ENCODE measurements at places on chromosomes 5 and 9.

DNA sequence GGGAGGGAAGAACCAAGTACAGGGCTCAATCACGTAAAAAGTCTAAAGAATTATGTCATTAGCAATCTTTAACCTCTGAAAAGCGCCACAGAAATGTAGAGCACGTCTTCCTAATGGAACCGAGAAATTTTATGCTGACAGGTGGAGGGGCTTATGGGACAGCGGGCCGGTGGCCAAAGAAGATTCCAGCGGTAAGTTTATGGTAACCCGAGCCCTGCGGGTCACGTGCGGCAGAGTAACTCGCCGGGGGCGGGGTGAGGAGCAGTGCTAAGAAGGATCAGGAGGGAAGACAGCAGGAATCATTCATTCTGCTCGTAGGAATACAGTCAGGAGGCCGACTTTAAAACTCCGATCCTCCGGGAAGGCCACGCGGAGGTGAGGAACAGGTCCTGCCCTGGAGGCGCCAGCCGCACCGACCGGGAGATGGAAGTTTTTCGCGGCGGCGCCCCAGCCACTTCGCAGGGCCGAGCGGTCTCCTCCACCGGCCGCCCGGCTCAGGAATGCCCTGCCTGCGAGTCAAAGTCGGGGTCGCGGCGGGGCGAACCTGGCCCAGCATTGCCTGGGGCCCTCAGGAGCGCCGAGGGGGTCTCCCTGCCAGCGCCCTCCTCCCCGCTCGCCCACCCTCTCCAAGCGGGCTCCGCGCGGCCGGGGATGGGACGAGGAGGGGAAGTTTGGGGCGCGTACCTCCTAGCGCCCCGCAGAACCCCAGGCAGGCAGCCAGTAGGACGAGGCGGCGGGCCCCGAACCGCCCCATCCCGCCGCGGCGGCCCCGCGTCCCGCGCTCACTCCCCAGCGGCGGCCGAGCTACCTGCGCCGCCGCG is 101.8 kb downstream of the ESM1 start:
- peak; percentile 13 for DNase-seq

- DNase-seq, result no peak
Measured at GRCh38 chr5:148696187-148697036, 42.1 kb upstream of the HTR4 start.

DNA sequence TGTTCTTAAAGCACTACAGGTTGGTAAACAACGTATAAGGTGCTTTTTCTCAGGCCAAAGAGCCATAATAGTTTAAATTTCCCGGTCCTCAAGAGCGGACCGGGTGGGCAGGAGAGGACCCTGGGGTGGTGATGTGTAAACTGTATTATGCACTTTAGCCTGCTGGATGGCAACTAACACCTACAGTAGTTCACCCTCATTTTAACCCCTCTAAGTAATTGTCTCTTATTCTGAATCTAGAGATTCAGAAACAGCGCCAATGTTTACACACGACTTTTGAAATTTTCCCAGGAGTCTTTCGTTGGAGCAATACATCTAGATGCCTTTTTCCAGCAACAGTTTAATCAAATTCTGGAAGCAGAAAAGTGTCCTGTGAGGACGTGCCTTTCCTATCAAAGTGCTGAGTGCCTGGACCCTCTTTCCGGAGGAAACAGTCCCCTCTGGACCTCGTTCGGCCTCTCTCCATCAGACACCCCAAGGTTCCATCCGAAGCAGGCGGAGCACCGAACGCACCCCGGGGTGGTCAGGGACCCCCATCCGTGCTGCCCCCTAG is 676 bp upstream of the OCLN start:
- no peak for DNase-seq

- DNase-seq, result no peak
Measured at GRCh38 chr5:68049053-68049713, 166.4 kb upstream of the PIK3R1 start.

- DNase-seq, result no peak
Measured at GRCh38 chr5:111892949-111893348, 136.0 kb upstream of the NREP start.

DNA sequence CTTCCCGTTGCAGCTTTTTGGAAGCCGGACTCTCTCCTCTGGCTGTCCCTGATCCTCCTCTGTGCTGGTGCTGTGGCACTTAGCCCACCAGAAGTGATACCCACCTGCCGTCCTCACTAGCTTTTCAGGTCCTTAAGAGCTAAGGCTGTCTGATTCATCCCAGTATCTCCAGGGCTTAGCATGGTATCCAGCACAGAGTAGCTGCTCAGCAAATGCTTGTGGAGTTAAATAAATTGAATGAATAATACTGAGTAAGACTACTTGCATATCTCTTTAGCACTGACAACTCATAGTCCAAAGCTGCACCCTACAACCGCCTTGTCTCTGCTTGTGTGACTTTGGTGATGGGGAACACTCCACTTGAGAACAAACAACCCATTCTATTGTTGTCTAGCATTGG is 7.7 kb upstream of the XPA start:
- no peak for DNase-seq

DNA sequence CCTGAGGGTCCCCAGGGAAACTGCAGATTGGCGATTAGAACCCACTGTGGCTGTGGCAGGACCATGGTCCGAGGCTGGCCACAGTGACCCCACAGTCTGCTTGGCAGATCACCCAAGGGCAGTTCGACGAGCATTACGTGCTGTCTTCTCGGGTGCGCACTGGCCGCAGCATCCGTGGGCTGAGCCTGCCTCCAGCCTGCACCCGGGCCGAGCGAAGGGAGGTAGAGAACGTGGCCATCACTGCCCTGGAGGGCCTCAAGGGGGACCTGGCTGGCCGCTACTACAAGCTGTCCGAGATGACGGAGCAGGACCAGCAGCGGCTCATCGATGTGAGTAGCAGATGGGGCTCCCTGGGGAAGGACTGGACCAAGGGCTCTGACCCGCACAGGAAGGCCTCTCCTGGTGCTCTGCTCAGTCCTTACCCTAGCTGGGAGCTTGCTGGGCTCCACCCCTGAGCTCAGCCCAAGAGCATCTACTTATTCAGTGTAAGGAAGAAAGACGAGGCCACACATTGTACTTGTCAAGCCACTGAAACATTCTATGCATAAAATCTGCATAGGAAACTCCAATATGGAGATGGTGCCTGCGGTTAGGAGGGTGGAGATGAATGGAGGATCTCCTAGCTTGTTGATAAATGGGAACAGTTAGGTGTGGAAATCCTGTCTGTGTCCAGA is 21.9 kb downstream of the CKMT2 start:
- DNase-seq, result no peak

- DNase-seq, result no peak
Measured at GRCh38 chr9:14432666-14433350, 118.9 kb upstream of the NFIB start.

DNA sequence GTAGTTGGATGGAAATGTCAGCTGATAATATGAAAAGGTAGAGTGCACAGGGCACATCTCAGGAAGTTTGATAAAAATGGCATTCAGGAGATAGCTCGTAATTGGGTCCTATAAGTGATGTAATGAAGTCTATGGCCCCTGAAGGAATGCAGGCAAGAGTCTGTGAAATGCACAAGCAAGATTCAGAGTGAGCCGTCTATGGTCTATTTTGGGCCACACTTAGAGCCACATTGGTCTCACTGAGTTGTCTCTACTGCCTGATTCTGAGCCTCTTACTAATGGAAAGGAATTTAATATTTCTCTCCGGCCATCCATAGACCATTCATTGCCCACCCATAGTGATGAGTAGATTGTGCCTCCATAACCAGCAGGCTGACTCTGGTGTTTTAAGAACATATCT is 111.3 kb upstream of the KCNN2 start:
- DNase-seq, result no peak

DNA sequence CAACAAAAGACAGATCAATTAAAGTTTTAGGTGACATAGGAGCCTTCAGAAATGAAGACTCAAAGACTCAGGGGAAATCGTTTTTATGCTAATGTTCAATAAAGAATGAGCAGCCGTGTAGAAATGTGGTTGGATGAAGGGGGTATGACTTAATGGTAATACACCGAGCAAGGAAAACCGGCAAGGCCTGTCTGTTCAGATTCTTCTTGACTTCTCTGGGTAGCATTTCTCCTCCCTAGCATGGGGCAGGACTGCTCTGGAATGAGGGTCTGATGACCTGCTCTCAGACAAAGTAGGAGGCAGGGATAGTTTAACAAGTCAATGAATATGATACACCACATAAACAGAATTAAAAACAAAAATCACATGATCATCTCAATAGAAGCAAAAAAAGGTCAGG is 487.4 kb downstream of the ZNF608 start:
- no peak for DNase-seq

DNA sequence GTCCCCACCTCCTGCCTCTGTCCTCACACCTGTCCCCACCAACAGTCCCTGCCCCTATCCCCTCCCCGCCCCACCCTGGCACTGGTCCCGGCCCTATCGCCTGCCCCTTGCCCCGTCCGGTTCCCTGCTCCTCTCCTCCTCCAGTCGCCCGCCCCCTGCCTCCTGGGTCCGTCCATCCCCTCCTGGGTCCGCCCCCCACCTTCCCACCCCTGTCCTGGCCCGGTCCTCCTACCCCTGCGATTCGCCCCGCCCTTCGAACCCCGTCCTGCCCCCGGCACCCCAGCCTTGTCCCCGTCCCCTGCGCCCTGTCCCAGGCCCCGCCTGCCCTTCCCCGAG is 372 bp downstream of the EDF1 start:
- no peak for DNase-seq

DNA sequence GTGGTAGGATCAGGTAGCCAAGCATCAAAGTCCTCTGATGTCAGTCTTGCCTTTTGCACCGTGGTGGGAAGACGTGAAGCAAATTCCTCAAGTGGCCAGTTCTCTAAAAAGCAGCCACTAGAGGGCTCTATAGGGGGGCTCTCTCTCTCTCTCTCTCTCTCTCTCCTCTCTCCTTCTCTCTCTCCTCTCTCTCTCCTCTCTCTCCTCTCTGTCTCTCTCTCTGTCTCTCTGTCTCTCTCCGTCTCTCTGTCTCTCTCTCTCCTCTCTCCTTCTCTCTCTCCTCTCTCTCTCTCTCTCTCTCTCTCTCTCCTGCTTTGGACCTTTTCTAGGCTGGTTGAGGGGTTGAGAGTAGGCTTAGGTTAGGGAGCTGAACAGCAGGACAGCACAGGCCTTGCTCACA is 13.9 kb upstream of the OSMR start:
- DNase-seq, result no peak

- no peak for DNase-seq
Measured at GRCh38 chr9:133456409-133456808, 3.4 kb upstream of the CACFD1 start.

- no peak for DNase-seq
Measured at GRCh38 chr9:90007516-90008440, 403.0 kb downstream of the GADD45G start.

GRCh38 chr5:123805300-123805699 is 293.3 kb downstream of the CSNK1G3 start:
- no peak for DNase-seq

DNA sequence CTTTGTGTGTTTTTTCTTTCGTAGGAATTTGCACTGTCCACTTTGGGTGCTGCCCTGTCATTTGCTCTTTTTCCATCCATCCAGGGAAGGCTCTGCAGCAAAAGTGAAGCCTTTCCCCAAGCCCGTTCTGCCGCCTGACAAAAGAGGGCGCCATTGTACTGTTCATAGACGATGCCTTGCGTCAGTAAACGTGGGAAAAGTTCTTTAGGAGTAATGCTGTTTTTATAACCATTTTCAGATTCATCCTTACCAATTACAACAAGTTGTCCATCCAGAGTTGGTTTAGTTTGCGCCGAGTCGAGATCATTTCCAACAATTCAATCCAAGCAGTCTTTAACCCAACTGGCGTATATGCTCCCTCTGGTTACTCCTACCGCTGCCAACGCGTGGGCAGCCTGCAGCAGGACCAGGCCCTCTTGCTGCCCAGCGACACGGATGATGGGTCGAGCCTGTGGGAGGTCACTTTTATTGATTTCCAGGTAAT is 34.3 kb upstream of the RPS23 start:
- no peak for DNase-seq

GRCh38 chr9:129694243-129694646 is 28.8 kb downstream of the PRRX2 start:
- DNase-seq, result no peak

DNA sequence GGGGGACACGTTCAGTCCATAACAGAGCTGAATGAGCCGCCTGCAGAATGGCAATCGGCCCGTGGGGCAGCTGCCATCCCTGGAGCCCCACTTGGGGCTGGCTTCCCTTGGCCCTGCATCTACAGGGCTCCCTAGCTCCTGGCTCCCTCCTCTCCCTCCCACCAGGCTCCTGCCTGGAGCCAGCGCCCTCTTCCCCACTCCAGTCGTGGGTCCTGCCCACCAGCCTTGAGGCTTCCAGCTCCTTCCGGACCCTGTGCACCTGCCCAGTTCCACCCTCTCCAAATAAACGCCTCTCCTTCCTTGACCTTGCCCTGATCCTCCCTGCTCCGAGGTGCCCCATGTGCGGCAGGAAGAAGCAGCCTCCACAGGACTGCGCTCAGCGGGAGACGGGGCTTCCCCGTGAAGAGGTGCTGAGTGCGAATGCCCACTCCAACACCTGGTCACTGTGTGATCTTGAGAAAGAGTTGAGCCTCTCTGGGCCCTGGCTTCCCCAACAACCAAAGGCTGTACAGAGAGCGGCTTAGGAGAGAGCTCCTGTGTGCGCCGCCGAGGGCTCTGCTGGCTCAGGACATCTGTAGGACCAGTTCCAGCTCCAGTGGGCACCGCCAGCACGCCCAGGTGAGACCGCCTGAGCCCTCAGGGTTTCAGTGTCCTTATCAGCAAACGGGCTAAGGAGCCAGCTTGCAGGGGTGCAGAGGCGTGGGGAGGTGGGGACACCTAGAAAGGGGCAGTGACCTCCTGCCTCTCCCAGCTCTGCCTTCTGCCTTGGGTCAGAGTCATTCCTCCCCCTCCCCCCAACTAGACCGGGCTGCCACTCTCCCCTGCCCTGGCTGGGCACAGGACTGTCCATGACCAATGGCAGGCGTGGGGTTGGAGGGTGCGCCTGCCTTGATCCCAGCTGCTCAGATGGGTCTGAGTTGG is 12.1 kb downstream of the C9orf50 start:
- no peak for DNase-seq

- no peak for DNase-seq
Measured at GRCh38 chr5:4981608-4982007, 158.5 kb upstream of the ADAMTS16 start.

DNA sequence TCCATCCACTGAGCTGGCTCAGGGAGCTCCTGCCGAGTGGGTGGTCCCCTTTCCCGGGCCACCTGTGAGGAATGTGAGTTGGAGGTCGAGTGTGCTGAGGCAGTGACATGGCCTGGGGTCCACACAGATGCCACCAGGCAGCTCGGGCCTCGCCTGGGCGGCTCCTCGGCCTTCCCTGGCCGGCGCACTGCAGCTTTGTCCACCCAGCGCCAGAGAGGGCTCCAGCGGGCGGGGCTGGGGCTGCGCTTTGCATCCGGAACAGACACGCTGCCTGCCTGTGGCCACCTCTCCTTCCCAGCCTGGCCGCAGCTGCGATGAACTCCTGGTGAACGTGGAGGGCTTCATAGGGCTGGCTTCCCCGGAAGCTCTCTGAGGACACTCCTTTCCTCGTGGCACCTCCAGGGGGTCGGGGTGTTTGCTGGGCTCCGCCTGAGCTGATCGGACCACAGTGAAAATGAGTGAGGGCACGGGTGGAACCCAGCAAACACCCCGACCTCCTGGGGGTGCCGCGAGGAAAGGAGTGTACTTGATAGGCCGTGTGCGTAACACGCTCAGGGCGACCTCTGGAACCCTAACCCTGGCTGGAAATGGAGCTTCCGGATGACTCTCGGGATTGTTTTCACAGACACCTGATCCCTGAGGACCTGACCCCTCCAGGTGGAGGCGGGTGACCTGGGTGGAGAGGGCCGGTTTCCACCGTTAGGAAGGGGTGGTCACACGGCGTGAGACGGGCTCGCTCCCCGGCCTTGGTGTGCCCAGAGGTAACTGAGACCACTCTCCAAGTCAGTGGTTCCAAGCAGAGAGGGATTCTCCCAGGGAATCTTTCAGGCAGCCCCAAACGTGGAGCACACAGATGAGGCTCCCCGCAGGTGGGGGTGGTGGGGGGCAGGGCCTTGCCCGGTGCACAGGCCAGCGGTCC is 31.8 kb upstream of the RXRA start:
- no peak for DNase-seq

All from stimulated activated CD4-positive, alpha-beta T cell treated with anti-CD3 and anti-CD28 coated beads, Interleukin-4, amount 100 ng/mL, for 4 hours (primary cell).